ENCODE measurements at places on chromosomes 1 and 21. TPM values are rescaled to one million over a fixed set of nuclear protein-coding genes. Genes with fewer than 3 reads are reported as not detected.

DNA sequence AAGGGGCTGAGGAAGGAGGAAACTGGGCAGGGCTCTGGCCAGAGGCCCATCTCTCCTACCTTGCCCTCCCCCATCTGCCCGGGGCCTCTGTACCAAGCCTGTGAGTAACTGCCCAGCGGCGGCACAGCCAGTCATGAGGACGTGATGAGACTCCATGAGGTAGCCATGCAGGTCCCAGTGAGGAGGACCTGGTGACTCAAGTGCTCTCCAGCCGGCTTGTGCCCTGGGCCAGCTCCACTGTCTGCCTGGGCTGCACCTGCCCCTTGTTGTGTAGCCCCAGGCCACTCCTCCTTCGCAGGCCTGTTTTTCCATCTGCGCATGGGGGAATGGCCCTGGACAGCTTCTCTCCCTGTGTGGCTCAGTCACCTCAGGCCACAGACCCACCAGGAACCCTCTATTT is 42.0 kb upstream of the PADI1 start:
- no peak for ATAC-seq

DNA sequence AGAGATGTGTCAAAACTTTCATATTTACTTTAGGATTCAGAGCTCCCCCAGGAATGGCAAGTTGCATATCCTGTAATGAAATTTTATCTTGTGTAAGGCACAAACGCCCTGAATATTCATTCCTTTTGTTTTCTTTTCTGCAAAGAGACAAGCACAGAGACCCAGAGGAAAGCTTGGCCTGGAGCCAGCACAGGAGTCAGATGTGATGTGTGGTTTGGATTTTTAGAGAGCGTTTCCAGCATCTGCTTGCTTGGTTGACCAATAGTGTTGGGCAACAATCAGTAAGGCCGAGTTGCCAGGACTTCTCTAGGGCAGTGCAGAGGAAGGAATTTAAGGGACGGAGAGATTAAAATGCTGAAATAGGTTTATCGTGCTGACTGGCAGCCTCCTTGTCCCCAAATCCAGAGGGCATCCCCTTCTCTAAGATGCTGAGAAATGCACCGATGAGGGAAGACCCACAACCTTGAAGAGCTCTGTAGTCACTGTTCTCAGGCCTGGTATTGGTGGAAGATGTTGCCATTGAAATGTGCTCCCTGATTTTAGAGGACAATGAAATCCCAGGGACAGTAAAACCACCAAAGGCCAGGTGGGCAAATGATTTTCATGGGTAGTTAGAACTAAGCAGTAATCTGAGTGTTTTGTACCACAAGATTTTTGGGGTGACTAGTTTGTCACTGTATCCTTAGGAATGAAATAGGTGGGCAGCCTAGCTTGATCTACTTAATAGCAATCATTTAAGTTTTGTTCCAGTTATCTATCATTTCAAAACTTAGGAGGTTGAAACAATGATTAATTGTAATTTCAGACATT is 37.9 kb upstream of the RHOU start:
- ATAC-seq, result peak; percentile 15

The BARHL2 gene
- total RNA-seq, result 0.49 TPM

- ATAC-seq, result no peak
Measured at GRCh38 chr1:41618066-41618825, 133.8 kb upstream of the EDN2 start.

- peak; percentile 72 for ATAC-seq
Measured at GRCh38 chr1:54069791-54070170, 16.4 kb downstream of the TCEANC2 start.

GRCh38 chr1:168428063-168428731 is 115.6 kb downstream of the XCL2 start:
- ATAC-seq, result peak; percentile 65

DNA sequence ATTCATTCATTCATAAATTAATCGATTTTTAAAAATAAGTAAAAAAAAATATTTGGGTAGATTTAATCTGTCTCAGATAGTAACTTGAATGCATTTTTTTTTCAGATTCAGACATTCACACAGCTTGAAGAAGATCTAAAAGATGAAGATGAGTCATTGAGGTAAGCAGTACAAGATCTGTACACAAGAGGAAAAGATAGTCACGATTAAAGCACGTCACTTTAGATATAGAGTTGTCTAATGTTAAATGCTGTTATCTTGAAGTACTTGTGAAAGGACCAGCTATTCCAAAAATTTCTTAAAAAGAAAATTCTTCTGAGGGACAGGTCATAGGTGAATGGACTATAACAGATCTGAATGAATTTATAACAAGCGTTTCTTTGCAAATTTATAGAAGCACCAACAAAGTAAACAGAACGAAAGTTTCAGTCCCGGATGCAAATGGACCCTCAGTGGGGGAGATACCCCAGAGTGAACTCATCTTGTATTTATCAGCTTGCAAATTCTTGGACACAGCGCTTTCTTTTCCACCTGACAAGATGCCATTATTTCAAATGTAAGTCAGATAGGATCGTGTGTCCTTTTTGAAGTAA is 31.2 kb upstream of the MORC3 start:
- ATAC-seq, result no peak

- ATAC-seq, result no peak
Measured at GRCh38 chr1:95257758-95258157, 23.7 kb downstream of the RWDD3 start.

The VAMP4 gene
- total RNA-seq, result 13.6 TPM

GRCh38 chr1:154629061-154629674 is 21.2 kb upstream of the ADAR start:
- ATAC-seq, result no peak

The LRRC40 gene
- 53.8 TPM for total RNA-seq

GRCh38 chr1:248858096-248858890 is 592 bp downstream of the ZNF692 start:
- peak; percentile 56 for ATAC-seq

GRCh38 chr1:66637146-66637545 is 103.2 kb downstream of the SGIP1 start:
- no peak for ATAC-seq
